Activated T-helper 9 cell treated with anti-CD3 and anti-CD28 coated beads, Interleukin-2, amount 50 U/mL, for 16 hours (primary cell): ENCODE measurements at places on chromosomes 11 and 22.

- DNase-seq = no peak
These were observed 3.0 kb upstream of the TNKS1BP1 start for GRCh38 chr11:57327721-57328120.

DNA sequence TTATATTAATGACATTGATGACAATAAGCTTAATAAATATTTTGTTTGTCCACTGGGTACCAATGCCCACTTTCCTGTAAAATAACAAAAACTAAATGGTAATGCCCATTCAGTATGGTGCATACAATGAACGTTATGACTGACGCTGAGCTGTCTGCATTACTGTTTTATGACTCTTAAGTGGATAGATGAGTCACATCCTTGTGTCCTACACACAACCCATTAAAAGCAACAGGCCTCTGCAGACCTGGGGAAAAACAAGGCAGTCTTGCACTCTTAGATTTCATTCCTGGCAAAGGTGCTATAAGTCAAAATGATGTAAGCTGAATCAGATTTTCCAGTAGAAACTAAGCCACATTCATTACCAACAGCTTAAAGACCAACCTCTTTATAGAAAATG lies 176.3 kb upstream of the TMEM45B start:
- DNase-seq = no peak

GRCh38 chr11:130396965-130397364 lies 31.4 kb downstream of the ADAMTS8 start:
- no peak for DNase-seq

- DNase-seq = no peak
These were observed 81.7 kb downstream of the PHF21B start for GRCh38 chr22:44928136-44928463.

DNA sequence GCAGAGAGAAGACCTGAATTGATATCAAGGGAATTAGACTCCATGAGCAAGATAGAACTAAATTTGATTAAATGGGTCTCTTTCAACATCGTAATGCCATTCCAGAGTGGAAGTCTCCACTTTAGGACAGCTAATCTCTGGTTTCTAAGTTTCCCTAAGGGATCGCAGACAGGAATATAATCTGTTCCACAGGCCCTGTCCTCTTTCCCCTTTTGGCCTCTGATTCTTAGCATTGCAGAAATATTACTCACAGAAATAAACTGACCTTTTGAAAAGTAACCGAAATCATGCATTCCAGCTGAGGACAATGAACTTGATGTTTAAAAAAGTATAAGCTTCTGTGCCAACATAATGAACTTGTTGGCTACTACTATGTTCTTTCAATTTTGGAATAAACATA lies 227.8 kb downstream of the ETS1 start:
- no peak for DNase-seq

GRCh38 chr11:88596786-88597185 lies 259.2 kb upstream of the CTSC start:
- no peak for DNase-seq

- DNase-seq = no peak
These were observed 34.8 kb downstream of the MYH9 start for GRCh38 chr22:36352803-36353507.
